ENCODE measurements at places on chromosomes 5 and 9. TPM values are rescaled to one million over a fixed set of nuclear protein-coding genes. Genes with fewer than 3 reads are reported as not detected.

DNA sequence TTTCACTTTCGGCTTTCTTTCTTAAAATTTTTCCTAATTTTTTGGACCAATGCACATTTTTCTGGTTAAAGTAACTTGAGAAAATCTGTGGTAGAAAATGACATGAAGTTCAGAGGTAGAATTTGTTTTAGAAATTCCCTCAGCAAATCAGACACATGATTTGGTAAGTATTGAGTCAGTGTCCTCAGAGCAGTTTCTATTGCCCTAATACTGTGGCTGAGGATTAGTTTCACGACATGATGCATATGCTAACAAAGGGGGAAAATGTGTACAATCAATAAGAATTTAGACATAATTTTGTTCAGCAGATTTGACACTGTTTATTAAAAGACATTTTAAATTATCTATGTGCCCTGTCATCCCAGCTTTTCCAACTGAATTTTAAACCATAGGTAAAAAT lies 56.2 kb upstream of the GCNT4 start:
- DNase-seq = no peak

GRCh38 chr9:130150779-130151382 lies 21.3 kb upstream of the NCS1 start:
- no peak for DNase-seq

- peak; percentile 15 for DNase-seq
Measured at GRCh38 chr9:112784020-112784785, 33.6 kb downstream of the SNX30 start.

- peak; percentile 41 for DNase-seq
Measured at GRCh38 chr5:143434261-143435209, 31.0 kb upstream of the NR3C1 start.

- DNase-seq = peak; percentile 97
Measured at GRCh38 chr5:136086783-136087566, 45.7 kb upstream of the SMAD5 start.

- no peak for DNase-seq
Measured at GRCh38 chr9:104984542-104984941, 56.6 kb upstream of the ABCA1 start.

GRCh38 chr9:84772511-84772910 lies 103.0 kb downstream of the NTRK2 start:
- DNase-seq = no peak

FLT4 gene
- polyA plus RNA-seq = 6.4 TPM

CAPSL gene
- polyA plus RNA-seq = not detected

GRCh38 chr9:127683723-127684122 lies 23.1 kb upstream of the CFAP157 start:
- DNase-seq = no peak

DNA sequence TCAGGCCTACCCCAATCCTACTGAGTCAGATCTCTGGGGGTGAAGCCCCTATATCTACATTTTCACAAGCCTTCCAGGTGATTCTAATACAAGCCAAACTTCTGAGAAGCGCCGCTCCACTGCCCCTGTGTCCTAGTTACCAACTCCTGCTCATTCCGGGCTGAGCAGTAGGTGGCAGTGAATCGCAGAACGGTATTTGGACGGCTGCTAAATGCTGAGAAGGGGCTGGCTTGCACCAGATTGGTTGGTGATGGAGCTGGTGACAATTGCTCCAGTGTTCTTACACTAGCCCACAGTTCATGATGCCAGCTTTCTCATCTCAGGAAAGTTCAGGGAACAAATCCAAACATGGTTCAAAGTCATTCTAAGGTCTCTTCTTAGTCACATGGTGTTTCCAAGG lies 31.1 kb upstream of the FGF1 start:
- peak; percentile 67 for DNase-seq

LRRC19 gene
- 0.05 TPM for polyA plus RNA-seq

DNA sequence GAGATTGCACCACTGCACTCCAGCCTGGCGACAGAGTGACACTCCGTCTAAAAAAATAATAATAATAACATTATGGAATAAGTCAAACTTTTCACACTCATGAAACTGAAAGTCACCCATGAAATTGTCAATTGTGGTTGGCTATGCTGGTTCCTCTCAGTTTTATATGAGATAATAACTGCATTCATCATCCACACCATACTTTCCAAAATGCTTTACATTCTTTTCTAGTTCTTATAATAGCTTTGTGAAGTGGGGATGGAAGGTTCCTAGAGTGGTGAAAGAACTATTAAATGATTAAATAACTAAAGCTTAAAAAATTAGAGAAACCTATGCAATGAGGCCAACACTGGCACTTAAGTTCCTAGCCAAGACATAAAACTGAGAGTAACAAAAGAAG lies 12.6 kb upstream of the ASPN start:
- DNase-seq = no peak

DNA sequence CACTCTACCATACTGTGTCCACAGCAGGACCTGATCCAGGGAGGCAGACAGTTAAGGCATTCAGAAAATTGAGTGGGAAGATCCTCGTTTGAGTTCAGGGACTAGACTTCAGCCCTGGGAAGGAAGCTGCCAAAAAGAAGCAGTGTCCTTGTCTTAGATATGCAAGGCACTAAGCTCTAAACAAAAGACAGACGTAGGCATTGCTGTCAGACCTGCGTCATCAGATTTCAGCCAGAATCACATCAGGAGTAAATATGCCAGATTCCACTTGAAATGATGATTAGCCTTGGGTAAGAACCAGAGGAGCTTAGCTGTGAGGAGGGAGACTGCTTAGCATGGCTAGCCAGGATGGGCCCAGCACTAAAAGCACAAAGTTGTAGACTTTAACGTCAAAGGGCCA lies 56.7 kb downstream of the MAMDC2 start:
- DNase-seq = no peak

ENTPD2 gene
- polyA plus RNA-seq = 17.7 TPM

- DNase-seq = no peak
Measured at GRCh38 chr5:151463137-151464029, 16.0 kb downstream of the SLC36A1 start.

DNA sequence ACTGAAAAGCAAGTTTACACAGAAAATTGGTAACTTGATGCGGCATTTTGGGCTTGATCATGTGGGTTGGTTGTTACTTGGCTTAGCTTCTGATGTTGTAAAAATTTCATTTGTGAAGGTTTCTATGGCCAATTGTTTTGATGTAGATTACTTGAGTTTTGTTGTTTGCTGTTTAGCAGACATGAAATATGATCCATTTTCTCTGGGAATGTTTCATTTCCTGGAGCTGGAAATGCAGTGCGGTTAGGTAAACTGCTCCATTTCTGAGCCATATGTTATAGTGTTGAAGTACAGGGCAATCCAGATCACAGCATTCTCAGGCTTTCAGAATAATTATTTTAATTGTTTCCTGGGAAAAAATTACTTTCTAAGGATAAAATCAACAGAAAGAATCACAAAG lies 396.9 kb downstream of the ENC1 start:
- peak; percentile 40 for DNase-seq

DNA sequence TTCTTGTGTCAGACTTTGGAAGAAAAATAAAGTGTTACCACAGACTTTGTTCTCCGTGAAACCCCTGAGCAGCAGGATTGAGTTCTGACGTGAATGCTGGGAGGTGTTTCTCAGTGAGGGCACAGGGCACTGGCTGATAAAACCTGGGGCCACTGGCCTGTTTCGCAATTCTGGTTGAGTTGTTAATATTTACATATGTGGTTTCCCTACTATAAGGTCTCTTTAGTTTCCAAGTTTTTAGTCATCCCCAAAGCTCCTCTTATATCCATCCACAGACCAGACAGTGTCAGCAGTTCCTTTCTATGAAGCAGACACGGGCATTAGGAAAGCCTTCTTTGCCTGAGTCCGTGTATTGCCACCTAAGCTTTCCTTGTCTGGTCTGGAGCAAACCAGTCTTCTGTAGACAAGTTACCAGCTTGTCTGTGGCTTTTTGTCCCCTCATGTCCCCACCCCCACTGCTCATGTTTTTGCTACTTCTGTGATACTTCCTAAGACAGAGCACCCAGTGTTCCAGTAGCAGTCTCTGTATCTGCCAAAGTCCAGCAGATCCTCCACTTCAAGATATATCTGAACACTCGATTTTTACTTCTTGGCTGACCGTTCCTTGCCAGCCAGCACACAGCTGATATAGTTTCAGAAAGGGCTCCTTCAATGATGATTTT lies 42.0 kb downstream of the ACO1 start:
- DNase-seq = no peak
